Hematopoietic multipotent progenitor cell (in vitro differentiated cells): ENCODE measurements at places on chromosomes 12 and 14.
A peak's percentile ranks its signal among the peaks of the same experiment; 100 is the strongest.

DNA sequence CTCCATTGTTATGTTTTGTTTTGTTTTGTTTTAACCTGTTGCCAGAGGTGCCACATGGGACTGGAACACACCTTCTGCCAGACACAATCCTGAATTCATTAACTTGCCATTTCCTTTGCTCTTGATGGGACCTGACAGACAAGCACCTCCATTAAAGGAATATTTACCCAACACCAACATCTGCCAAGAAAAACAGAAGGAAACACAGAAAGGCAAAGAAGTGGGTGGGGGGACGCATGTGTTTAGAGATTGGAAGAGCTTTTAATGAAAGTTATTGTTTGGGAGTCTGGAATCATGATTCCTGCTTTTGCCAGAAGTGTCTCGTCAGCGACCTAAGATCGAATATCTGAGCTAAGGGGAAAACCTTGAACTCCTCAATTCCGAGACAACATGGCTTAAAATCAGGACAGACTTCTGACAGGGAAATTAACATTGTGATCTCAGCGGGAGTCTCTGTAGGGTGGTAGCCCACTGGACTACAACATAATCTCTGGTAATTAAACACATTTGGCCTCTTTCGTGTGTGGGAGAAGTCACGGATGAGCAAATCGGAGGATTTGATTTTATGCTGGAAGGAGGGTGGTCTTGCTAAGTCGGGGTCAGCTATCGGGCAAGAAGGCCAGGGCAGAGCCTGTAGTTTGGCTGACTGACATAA, 210.4 kb upstream of the FAR2 start:
- DNase-seq, result no peak

- DNase-seq, result no peak
These were observed 15.8 kb upstream of the SLC16A7 start for GRCh38 chr12:59580050-59580449.

- no peak for DNase-seq
These were observed 1.3 kb downstream of the KSR2 start for GRCh38 chr12:117967512-117967911.

DNA sequence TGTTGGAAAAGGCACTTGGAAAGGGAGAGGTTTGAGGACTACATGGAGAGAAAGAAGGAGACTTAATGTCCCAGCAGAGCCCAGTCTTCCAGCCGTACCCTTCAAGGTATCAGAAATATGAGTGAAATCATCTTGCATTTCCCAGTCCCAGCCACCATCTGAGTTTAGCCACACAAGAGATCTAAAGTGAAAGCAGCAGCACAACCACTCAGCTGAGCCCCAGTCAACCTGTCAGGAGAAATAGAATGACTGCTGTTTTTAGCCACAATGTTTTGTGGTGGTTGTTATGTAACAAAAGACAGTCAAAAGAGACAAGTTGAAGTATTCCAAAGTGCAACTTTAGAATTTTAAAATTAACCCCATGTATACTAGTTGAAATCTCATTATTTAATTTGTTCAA, 28.0 kb downstream of the DERA start:
- DNase-seq, result no peak

GRCh38 chr12:15562263-15562662, 226.9 kb downstream of the EPS8 start:
- DNase-seq, result no peak

GRCh38 chr14:42909659-42910058, 1303.0 kb downstream of the LRFN5 start:
- DNase-seq, result no peak

- DNase-seq, result peak; percentile 5
These were observed 53.6 kb downstream of the SLC25A47 start for GRCh38 chr14:100376751-100377171.

- peak; percentile 78 for DNase-seq
These were observed 21.7 kb downstream of the TMBIM6 start for GRCh38 chr12:49763006-49763591.

DNA sequence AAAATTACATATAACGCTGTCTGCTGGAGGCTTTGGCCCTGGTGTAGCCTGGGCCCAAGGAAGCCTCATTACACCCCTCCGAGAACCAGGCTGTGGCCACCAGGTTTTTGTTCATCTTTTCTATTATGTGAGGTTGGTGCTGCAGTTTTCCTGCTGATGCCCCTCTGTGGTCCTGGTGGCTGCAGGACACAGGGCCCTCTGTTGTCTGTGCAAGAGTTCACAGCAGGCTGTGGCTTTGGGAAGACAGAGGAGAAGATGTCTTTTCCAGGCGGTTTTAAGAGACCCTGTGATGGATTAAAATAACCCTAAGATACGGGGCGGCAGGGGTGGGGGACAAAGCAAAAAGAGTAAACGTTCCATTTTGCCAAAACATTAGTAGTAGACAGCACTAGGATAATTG, 121.5 kb downstream of the ADGRD1 start:
- no peak for DNase-seq

GRCh38 chr12:107461222-107461975, 224.2 kb upstream of the PWP1 start:
- DNase-seq, result peak; percentile 9

- no peak for DNase-seq
These were observed 9.1 kb upstream of the KRT80 start for GRCh38 chr12:52200781-52201450.

GRCh38 chr12:9319044-9319841, 111.0 kb upstream of the PZP start:
- peak; percentile 22 for DNase-seq

GRCh38 chr12:89351489-89352241, 636 bp downstream of the DUSP6 start:
- DNase-seq, result peak; percentile 37

GRCh38 chr12:104494793-104495158, 38.0 kb downstream of the CHST11 start:
- no peak for DNase-seq

DNA sequence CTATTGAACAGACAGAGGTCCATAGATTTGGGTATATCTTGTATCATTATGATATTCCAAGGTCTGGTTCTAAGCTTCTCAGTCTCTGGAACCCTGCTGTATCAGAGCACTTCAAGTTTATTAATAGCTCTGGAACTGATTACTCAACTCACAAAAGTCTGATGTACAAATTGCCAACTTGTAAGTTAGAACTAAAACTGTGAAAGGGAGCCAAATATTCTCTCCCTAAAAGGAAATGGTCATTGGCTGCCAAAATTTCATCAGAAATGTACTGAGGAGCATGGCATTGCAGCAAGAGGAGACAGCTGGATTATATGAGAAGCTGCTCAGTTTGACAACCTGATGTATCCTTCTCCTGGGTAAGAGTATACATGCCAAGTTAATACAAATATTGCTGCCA, 828.8 kb upstream of the SEL1L start:
- DNase-seq, result no peak

DNA sequence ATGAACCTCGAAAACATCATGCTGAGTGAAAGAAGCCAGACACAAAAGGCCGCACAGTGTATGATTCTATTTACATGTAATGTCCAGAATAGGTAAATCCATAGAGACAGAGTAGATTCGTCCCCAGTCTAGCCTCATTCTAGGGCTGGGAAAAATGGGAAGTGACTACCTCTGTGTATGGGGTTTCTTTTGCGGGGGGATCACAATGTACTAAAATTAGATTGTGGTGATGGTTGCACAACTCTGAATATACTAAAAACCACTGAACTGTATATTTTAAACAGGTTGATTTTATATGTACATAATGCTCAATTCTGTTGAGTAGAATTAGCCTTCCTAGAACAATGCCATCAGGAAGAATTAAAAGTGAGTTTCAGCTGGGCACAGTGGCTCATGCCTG, 6.3 kb upstream of the RILPL2 start:
- no peak for DNase-seq

DNA sequence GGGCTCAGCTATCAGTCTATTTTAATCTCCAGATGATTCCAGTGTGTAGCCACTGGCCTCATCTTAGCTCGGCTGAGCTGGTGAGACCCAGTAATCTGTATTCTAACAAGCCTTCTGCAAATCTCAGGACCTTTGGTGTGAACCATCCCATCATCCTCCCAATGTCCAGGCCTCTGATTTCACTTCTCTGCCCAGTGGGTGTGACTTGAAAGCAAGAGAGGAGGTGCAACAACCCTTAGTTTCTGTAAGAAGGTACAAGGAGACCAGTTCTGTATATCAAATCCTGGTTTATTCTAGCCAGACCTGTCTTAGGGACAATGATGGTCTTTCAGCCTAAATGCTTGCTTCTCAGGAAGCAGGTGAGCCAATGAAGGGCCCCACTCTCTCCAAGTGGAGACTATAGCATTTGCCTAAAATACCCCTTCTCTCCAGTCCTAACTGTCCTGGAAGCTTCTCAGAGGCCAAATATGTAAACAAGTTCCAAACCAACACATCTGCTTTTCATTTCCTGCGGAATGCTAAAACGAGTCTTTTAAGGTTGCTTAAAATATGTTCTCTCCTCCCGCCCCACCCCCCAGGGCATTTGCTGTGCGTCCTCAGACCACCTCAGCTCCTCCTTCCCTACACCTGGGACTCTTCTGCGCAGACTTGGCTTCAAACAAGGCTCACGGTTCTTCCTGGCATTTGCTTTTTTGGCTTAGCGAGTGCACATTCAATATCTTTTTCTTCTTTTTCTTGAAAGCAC, 78.4 kb upstream of the FUT8 start:
- DNase-seq, result peak; percentile 16
